Activated CD4-positive, alpha-beta T cell treated with anti-CD3 and anti-CD28 coated beads, Interleukin-2, amount 50 U/mL, for 4 hours (primary cell): ENCODE measurements at places on chromosomes 2 and 18.

DNA sequence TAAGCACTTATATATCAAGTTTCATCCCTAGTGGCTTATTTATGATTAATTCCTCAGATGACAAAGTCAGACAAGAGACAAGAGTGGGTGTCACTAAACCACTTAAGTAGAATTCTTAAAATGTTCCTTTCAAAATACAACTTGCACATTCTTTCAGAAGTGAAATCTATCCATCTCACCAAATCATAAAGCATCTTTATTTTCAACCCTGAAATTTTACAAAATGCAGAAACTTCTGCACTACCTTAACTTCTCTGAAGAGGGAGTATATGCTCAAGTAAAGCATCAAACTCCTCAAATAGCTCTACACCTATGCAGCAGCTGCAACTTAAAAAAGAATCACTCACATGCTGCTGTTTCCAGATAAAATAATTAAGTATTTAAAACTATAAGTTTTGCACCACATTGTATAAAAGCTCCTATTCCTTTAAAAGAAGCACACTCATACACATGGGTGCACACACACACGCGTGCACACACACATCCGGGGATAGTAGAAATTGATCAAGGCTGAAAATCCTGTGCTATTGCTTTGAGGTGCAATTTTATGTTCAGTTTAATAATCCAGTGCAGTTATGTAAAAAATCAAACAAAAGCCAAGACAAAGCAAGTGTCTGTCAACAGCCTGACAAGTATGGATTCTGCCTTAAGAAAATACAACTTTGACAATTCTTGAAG, 244.5 kb downstream of the TCF4 start:
- no peak for DNase-seq

- DNase-seq: no peak
These were observed 3.5 kb downstream of the FAM110C start for GRCh38 chr2:42788-43187.

DNA sequence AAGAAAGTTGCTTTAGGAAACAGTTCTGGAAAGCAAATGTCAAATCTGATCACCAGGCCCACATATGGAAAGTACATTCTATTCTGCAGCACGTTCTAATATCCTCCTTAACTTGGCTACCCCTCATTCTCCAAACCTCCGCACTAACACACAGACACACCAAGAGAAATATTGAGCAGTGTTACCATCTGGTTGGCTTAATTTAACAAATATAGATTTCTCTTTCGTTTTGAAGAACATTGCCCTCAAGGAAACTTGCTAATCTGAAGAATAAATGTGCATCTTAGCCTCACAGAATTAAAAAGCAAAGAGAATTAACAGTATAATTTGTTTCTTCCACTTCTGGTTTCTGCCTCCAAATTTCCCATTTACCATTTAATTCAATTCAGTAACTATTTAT, 72.8 kb upstream of the TTC39C start:
- DNase-seq: no peak

DNA sequence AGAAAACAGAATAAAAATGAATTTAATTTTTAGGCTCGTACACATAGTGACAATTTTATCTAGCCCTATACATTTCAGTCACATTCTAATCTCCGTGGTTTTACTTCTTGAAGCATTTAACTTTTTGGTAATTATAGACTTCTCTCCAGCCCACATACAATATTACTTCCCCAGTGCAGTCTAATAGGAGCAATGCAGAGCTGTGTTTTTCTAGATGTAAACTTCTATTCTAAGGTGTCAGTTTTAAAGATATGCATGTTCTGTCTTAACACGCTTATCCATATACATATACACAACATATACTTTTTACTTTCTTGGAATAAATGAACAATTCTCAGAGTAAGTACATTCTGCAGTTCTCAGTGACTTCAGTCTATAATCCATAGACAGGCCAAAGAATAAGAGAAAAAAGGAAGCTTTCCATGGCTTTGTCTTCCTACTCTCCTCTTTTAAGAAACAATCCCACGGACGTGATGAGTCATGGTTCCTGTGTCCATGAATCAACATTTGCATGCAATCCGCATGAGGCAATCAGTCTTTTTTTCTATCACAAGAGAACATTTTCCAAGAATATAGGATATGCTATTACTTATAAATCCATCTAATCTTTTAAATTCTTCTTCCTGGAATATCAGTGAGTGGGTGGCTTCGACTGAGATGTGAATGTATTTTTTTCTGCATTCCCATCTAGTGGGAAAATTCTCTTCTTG, 42.8 kb downstream of the CCDC102B start:
- DNase-seq: no peak

DNA sequence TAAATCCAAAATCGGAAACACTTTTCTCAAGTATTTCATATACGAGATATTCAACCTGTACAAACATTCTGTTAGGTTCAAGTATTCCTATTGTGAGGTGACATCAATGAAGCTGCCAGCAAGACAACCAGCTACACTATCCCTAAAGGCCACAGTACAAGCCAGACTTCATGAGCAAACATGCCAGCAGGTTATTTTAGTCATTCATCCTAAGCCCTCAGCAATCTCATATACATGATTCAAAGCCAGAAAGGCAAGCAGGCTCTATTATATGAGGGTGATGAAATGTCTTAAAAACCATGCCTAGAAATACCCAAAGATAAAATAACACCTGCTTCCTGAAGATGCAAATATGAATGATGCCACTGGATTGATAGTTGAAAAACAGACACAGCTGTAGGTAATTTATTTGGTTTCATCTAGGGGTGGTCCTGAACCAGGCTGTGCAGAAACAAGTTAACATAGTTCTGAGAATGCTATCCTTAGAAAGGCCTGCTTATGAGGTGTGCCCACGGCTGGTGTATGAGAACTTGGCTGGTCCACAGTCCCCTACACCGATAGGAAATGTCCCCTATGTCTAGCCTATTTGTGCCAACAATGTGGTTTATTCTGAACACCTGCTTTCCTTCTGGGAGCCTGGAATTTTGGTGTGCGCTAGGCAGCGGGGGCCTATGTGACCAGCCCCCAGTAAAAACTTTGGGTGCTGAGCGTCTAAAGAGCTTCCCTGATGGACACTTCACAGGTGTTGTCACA, 48.2 kb upstream of the KIDINS220 start:
- no peak for DNase-seq

DNA sequence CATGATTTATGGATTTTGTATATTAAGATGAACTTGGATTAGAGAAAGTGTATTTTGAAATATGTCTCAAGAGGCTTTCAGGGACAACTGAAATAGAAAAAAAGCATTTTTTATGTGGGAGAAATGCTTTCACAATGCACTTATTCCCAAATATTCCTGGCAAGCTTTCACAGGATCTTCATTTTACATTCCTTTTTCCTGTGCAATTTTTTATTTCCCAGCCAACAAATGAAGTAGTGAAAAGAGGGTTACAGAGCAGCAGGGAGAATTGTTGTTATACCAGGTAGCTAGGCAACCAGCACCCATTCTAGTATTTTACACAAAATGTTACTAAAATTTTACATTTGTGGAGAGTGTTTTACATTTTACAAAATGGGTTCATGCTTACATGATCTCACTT, 167.0 kb upstream of the RPRM start:
- DNase-seq: no peak

GRCh38 chr2:97901862-97902261, 93.9 kb downstream of the TMEM131 start:
- no peak for DNase-seq

GRCh38 chr2:98140210-98140609, 53.2 kb downstream of the VWA3B start:
- no peak for DNase-seq

- no peak for DNase-seq
These were observed 107.0 kb upstream of the ZC3H15 start for GRCh38 chr2:186379052-186379451.

DNA sequence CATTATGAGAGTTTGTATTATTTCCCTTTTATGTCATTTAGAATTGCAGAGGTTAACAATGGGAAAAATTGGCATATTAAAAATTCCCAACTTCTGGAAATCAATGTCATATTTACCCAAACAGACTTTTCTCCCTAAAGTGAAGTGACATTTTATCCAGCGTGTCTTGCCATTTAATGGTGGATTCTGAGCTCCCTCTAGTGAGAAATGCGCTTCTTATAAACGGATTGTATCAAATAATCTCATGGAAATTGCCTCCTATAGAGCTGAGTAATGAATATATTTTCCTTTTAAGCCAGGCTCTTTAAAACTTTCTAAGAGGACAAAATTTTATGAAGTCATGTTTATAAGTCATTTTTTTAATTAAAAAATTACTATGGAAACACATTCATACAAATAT, 5.7 kb upstream of the GCFC2 start:
- no peak for DNase-seq

DNA sequence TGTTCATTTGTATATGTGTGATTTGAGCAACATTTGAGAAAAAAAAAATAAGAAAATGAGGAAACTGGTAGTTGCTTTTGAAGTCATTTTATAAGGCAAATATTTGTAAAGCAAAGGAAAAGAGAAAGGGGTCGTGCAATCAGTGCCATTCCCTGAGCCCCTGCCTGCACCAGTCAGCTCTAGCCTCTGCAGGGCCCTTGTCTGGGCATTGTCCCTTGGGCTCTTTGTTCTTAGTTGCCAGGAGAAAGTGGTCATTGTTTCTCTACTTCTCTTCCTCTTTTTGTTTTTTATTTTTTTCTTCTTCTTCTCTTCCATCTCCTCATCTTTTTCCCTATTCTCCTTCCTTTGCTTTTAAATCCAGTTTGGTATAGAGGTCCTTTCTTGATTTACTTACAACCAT, 175.3 kb upstream of the CREB1 start:
- DNase-seq: no peak

- DNase-seq: peak; percentile 54
These were observed 121.0 kb upstream of the SLC39A10 start for GRCh38 chr2:195535911-195536522.

- DNase-seq: no peak
These were observed 1552.3 kb upstream of the SLC39A10 start for GRCh38 chr2:194104687-194105086.

- DNase-seq: no peak
These were observed 238.4 kb downstream of the ZNF521 start for GRCh38 chr18:25113566-25113965.

- no peak for DNase-seq
These were observed 114.5 kb downstream of the MYO3B start for GRCh38 chr2:170292415-170292814.

GRCh38 chr2:11963966-11964365, 217.5 kb downstream of the LPIN1 start:
- no peak for DNase-seq

DNA sequence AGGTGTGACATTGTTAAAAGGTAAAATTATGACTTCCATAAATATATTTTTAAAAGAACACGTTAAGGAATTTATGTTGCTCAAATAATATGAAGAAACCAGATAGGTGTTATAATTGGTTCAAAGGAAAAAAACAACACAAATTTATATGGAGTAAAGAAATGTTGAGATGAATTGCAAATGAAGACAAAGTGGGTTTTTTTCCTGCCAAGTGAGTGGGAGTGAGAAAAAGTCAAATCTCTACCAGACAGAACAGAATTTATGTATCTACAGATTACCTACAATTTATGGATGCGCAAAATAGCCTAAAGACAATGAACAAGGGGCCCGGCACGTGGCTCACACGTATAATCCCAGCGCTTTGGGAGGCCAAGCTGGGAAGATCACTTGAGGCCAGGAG, 159.7 kb upstream of the SLC1A4 start:
- no peak for DNase-seq

GRCh38 chr2:24539258-24539657, 48.2 kb downstream of the NCOA1 start:
- DNase-seq: no peak

DNA sequence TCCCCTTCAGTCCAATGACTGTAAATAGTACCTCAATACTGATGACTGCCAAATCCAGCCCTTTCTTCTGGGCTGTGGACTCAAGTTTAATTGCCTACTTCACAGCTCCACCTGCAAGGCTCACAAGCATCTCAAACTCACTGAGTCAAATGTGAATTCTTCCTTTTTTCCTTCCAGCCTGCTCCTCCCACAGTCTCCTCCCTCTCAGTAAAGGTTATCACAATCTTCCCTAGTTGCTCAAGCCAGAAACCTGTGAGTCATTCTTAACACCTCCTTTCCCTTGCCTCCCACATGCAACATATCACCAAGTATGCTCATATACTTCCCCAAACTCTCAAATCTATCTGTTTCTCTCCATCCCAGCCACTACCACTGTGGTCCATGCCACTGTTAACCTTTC, 3.7 kb upstream of the MFSD6 start:
- no peak for DNase-seq

DNA sequence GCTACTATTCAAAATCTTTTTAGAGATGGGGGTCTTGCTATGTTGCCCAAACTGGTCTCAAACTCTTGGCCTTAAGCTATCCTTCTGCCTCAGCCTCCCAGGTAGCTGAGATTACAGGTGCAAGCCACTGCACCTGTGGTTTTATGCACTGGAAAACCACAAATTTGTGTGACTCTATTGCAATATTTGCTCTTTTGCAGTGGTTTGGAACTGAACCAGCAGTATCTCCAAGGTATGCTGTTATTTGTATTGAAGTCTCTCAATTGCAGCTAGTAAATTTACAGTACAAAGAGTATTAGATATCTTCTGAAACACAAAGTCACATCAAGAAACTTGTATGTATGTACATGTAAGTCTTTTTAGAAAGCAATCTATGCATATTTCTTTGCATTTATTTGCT, 46.2 kb downstream of the PPP4R1 start:
- DNase-seq: no peak

GRCh38 chr2:220469201-220469600, 841.8 kb downstream of the SLC4A3 start:
- DNase-seq: no peak

GRCh38 chr18:33839452-33840211, 261.6 kb downstream of the ASXL3 start:
- no peak for DNase-seq

GRCh38 chr18:2168022-2168421, 403.3 kb downstream of the METTL4 start:
- DNase-seq: no peak

- DNase-seq: no peak
These were observed 3.5 kb downstream of the PER2 start for GRCh38 chr2:238284802-238285515.

GRCh38 chr2:191643429-191643828, 34.5 kb upstream of the NABP1 start:
- DNase-seq: no peak

GRCh38 chr18:31225668-31226067, 63.0 kb upstream of the DSC1 start:
- no peak for DNase-seq

GRCh38 chr2:63034526-63034925, 16.1 kb upstream of the OTX1 start:
- DNase-seq: no peak

- no peak for DNase-seq
These were observed 21.2 kb downstream of the GORASP2 start for GRCh38 chr2:170950221-170950761.
